ENCODE measurements at places on chromosomes 4 and X.

GRCh38 chr4:1415681-1415981, 9.4 kb upstream of the NKX1-1 start:
- no peak overlapping the region for H3K27ac ChIP-seq
- H3K4me1 ChIP-seq: no peaks in the 10 kb centered on the region
- no peaks in the 10 kb centered on the region for H3K27me3 ChIP-seq
- H3K4me3 ChIP-seq: no peak overlapping the region

DNA sequence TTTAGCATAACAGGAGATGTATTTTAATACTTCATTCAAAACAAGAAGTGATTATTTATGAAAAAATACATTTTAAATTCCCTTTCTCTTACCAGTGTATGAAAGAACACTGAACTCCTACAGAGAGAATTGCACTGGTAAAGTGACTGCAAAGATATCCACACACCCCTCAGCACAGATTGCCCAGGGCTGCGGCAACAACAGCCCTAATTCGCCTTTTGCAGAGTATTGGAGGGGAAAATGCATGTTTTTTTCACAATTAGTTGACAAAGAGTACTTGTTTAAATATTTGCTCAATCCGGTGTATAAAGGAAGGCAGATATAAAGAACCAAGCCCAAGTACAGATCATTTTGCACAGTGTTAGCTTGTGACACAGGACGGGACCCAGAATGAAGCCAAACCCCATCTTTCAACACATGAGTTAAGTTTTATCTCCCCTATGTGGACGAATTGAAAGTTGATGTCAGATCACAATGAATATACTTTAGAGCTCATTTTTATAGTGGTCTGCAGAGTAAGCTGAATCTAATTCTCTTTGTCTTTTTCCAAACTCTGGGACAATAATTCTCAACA, 551.4 kb upstream of the IGFBP7 start:
- H3K4me1 ChIP-seq: no peaks in the 10 kb centered on the region
- DNase-seq: no peak
- no peaks in the 10 kb centered on the region for H3K36me3 ChIP-seq
- H3K27ac ChIP-seq: no peak overlapping the region

- H3K4me3 ChIP-seq: no peak overlapping the region
- H3K36me3 ChIP-seq: no peaks in the 10 kb centered on the region
- no peaks in the 10 kb centered on the region for H3K4me1 ChIP-seq
- peaks cover 53% of the 10 kb centered on the region for H3K27me3 ChIP-seq
Observed at GRCh38 chr4:68906780-68907137, 44.8 kb downstream of the UGT2A3 start.

- H3K4me3 ChIP-seq: no peak overlapping the region
- no peaks in the 10 kb centered on the region for H3K36me3 ChIP-seq
Observed at GRCh38 chr4:150462743-150463142, 119.2 kb upstream of the MAB21L2 start.

- DNase-seq: no peak
- H3K27me3 ChIP-seq: no peaks in the 10 kb centered on the region
- H3K27ac ChIP-seq: no peak overlapping the region
Observed at GRCh38 chrX:1170243-1170642, 42.2 kb downstream of the CRLF2 start.

GRCh38 chrX:8235026-8235425, 64.0 kb upstream of the VCX2 start:
- no peak overlapping the region for H3K27ac ChIP-seq
- H3K36me3 ChIP-seq: no peaks in the 10 kb centered on the region
- no peak for DNase-seq
- no peaks in the 10 kb centered on the region for H3K27me3 ChIP-seq
- H3K4me1 ChIP-seq: no peaks in the 10 kb centered on the region
